ENCODE measurements at places on chromosomes 13 and 19.
A peak's percentile ranks its signal among the peaks of the same experiment; 100 is the strongest.

DNA sequence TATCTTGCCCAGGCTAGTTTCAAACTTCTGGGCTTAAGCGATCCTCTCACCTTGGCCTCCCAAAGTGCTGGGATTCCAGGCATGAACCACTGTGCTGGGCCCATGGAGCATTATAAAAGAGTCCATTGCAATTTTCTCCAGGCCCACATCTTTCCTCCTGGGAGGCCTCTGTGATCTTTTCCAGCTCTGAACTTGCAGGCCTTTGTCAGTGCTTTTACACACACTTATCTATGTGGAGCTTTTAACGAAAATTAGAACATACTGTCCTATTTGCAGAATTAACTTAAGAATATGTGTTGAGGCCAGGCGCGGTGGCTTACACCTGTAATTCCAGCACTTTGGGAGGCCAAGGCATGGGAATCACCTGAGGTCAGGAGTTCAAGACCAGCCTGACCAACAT, 23.9 kb downstream of the TDRD12 start:
- H3K27me3 ChIP-seq = peaks cover 32% of the 10 kb centered on the region
- DNase-seq = no peak
- no peak overlapping the region for H3K27ac ChIP-seq
- peaks cover 2% of the 10 kb centered on the region for H3K4me1 ChIP-seq

- H3K4me3 ChIP-seq = no peak within 1 kb of the TSS
- no peaks in the 10 kb centered on the region for H3K36me3 ChIP-seq
- no peak for DNase-seq
- H3K27me3 ChIP-seq = peaks cover 60% of the 10 kb centered on the region
- peaks cover 3% of the 10 kb centered on the region for H3K4me1 ChIP-seq
- no peak within 1 kb of the TSS for H3K27ac ChIP-seq
Measured at GRCh38 chr19:41755328-41755913, at the start of gene CEACAM6. Gene CEACAM6, plus strand, starts transcription at chr19:41755530. Its CDS starts 109 bp downstream, at chr19:41755639.

DNA sequence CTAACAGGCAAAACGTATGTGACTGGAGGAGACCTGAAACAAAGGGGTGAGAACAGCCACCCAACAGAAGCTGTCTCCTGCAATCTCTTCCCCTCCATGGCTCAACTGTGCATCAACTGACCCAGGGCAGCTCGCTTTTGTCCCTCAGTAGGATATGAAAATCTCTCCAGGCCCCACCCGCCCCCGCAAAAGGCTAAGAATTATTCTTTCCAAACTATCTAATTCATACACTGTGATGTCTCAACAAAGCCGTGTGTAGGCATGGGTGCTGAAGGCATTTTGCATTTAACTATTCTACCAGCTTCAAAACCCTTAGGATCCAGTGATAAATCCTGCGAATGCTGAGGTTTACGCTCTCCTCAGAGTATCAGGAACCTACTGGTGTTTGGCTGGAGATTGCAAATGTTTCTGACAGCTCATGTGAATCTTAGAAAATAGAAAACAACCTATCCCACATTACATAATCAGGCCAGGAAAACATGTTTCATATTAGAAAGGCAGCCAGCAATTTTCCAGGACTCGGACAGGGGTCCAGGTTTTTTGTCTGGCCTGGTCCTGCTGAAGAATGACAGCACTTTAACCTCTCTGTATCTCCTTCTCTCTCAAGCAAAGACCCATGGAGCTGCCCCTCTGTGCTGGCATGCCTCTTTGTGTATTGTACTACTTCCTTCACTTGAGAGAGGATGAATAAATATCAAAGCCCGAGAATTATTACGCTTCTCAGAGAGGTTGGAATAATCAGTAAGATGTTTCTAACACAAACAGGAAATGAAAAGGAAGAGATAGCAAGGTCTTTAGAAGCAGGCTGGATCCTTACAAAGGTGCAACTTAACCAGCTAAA, 17.3 kb downstream of the DHRS12 start:
- no peaks in the 10 kb centered on the region for H3K27me3 ChIP-seq
- no peak overlapping the region for H3K4me3 ChIP-seq
- H3K36me3 ChIP-seq = peaks cover 6% of the 10 kb centered on the region
- DNase-seq = no peak
- H3K4me1 ChIP-seq = peaks cover 12% of the 10 kb centered on the region

GRCh38 chr13:41680900-41681299, 223.6 kb downstream of the RGCC start:
- H3K4me1 ChIP-seq = peaks cover 18% of the 10 kb centered on the region
- H3K27ac ChIP-seq = no peak overlapping the region
- peaks cover 34% of the 10 kb centered on the region for H3K36me3 ChIP-seq

DNA sequence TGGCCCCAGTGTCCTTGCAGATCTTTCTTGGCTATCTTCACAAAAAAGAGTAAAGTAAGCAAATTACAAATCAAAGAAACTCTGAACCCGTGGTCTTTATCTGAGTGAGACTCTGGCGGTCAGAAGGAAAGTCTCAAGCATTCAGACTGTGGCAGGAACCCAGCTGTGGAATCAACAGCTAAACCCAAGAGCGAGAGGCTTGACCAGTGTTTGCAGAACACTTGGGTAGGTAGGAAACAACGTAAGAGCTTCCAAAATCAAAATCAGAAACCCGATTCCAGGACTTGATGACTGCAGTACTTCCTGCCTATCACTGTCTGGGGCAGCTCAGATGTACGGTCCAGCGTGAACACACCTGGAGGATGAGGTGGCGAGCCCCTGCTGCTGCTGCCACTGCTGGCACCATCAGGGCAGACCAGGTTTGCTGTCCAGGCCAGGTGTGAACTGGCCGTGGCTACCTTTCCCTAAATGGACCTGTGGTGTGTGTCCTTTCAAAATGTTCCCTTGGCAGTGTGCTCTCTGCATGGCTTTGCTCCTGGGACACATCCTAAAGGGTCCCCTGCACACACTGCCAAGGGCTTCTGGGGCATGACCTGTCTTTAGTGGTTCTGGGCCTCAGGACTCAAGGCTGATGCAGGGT, 9.5 kb downstream of the TUBA3C start:
- no peaks in the 10 kb centered on the region for H3K36me3 ChIP-seq
- H3K4me3 ChIP-seq = no peak overlapping the region
- no peak for DNase-seq

DNA sequence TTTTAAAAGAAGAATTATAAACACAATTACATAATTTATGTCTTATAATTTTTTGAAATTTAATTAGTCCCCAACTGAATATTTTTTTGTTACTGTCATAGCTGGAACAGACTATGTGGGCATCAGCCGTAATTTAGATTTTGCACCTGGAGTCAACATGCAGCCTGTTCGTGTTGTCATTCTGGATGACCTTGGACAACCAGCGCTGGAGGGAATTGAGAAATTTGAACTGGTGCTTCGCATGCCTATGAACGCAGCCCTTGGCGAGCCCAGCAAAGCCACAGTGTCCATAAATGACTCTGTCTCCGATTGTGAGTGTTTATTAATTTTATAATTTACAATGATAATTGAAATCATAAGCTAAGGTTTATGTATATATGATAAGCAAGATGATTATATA, 142.3 kb downstream of the STOML3 start:
- peaks cover 13% of the 10 kb centered on the region for H3K27me3 ChIP-seq
- no peak overlapping the region for H3K4me3 ChIP-seq
- no peaks in the 10 kb centered on the region for H3K36me3 ChIP-seq
- H3K27ac ChIP-seq = no peak overlapping the region
- DNase-seq = no peak

DNA sequence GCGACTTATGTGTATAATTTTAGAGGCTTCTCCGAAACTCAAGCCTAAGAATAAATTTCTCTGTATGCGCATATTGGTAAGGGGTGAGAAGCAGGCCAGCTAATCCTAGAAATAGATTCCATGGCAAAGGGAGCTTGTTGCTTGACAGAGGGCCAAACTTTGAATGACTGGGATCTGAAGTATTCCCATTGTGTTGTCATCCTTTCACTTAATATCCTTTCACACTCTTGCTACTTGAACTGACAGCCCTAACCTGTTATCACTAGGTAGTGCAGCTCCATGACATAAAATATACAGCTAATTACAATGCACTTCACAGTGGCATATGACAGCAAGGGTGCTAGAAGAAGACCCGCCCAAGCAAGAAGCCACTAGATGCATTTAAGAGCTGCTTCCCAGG, 309.8 kb downstream of the OXGR1 start:
- no peak for DNase-seq
- H3K4me1 ChIP-seq = no peaks in the 10 kb centered on the region
- H3K4me3 ChIP-seq = no peak overlapping the region
- no peaks in the 10 kb centered on the region for H3K36me3 ChIP-seq

GRCh38 chr13:58081301-58081820, 449.8 kb downstream of the PCDH17 start:
- no peak overlapping the region for H3K27ac ChIP-seq
- no peaks in the 10 kb centered on the region for H3K36me3 ChIP-seq
- H3K4me1 ChIP-seq = no peaks in the 10 kb centered on the region
- no peak for DNase-seq
- no peak overlapping the region for H3K4me3 ChIP-seq

DNA sequence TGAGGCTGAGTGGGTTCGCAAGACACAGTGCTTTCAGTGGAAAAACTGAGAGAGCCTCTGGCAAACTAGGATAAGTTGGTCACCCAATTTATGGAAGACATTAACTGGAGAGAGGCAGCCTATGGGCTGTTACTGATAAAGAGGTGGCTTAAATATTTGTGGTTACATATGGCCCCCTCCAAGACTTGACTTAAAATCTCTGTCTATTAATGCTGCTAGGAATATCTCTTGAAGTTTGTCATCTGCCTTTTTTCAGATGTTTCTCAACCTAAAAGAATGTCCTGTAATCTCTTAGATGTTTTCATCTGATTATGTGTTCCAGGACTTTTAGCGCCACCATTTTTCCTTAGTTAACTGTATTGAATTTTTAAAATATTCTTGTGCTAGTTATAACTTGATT, 54.6 kb downstream of the NAA16 start:
- H3K36me3 ChIP-seq = peaks cover 62% of the 10 kb centered on the region
- H3K27me3 ChIP-seq = no peaks in the 10 kb centered on the region
- H3K27ac ChIP-seq = no peak overlapping the region
- no peak for DNase-seq
- no peak overlapping the region for H3K4me3 ChIP-seq

GRCh38 chr13:23888658-23889614, at the start of gene MIPEP:
Gene MIPEP, minus strand, starts transcription at chr13:23889400. Its CDS starts 80 bp downstream, at chr13:23889320.
- DNase-seq = peak; percentile 94
- H3K36me3 ChIP-seq = peaks cover 6% of the 10 kb centered on the region
- peak within 1 kb of the TSS; percentile 86 for H3K4me3 ChIP-seq
- no peaks in the 10 kb centered on the region for H3K27me3 ChIP-seq

- H3K27me3 ChIP-seq = no peaks in the 10 kb centered on the region
- no peak overlapping the region for H3K27ac ChIP-seq
Measured at GRCh38 chr13:61797397-61797796, 381.7 kb upstream of the PCDH20 start.

GRCh38 chr19:47703301-47703700, 9.9 kb upstream of the EHD2 start:
- no peak overlapping the region for H3K27ac ChIP-seq
- H3K4me3 ChIP-seq = no peak overlapping the region
- H3K4me1 ChIP-seq = peaks cover 2% of the 10 kb centered on the region
- DNase-seq = no peak

- H3K27ac ChIP-seq = peak overlapping the region; percentile 30
- H3K4me3 ChIP-seq = no peak overlapping the region
- H3K4me1 ChIP-seq = peaks cover 5% of the 10 kb centered on the region
- DNase-seq = peak; percentile 69
Measured at GRCh38 chr19:3108775-3109174, 14.6 kb downstream of the GNA11 start.

DNA sequence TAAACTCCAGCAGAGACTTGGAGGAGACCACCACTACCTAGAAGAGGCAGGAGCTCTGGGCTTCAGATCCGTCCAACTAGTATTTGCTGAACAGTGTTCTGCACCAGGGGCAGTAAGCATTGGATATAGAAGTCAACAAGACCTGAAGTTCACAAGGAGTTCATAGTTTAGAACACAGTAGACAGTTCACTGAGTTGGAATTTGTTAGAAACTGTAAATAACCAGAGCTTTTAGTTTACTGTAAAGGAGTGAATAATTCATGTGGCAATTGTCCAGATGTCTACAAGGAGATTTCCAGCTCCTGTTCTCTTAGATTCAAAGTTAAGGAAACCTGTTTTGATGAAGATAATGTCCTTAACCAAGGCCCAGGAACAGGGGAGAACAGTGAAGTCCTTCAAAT, 128.9 kb downstream of the COG6 start:
- H3K4me3 ChIP-seq = no peak overlapping the region
- H3K27ac ChIP-seq = no peak overlapping the region
- H3K27me3 ChIP-seq = no peaks in the 10 kb centered on the region

DNA sequence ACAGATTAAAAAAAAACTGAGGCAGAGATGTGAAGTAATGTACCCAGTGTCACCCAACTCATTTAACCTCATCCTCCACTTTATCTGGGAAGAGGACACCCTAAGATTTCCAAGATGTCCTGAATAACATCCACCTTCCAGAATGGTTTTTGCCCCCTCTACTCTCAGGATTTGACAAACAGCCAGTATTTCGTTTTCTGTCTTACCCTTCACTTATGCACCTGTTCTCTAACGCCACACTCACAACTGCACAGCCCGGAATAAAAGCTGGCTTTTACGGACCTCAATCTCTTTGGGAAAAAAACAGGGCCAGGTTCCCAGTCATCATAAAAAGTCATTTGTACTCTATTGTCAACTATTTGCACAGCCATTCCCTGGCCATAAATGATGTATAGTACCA, 21.2 kb upstream of the CEACAM6 start:
- H3K27me3 ChIP-seq = peaks cover 56% of the 10 kb centered on the region
- no peak overlapping the region for H3K4me3 ChIP-seq
- H3K36me3 ChIP-seq = no peaks in the 10 kb centered on the region

DNA sequence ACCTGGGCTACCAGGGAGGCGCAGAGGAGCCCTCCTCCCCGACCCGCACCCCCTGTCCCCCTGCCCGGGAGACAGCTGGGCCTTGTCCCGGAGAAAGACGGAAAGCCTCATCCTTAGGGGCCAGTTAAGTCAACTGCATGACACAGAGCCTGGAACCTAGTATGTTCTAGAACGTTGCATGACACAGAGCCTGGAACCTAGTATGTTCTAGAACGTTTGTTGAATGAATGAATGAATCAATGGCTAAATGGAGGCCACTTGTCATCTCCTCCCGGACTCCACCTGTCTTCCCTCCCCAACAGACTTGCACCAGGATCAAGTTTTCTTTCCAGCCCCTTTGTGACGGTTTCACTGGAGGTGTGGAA, 706 bp downstream of the SERP2 start:
- no peak overlapping the region for H3K27ac ChIP-seq
- no peaks in the 10 kb centered on the region for H3K36me3 ChIP-seq
- peaks cover 30% of the 10 kb centered on the region for H3K27me3 ChIP-seq
- DNase-seq = no peak
- H3K4me1 ChIP-seq = peaks cover 7% of the 10 kb centered on the region

DNA sequence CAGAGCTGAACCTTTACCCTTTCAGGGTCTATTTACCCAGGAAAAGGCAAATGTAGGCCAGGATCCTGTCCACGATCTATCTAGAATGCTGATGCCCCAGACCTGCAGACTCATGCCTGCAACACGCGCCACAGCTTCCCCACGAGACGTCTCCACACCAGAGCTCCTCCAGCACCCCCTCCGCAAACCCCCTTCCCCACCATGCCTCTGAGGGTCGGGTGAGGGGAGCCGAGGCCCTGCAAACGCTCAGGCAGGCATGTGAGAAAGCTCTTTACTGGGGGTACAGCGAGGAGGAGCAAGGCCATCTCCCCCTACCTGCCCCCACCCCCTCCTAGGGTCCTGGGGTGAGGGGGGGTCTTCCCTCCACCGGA, 8.9 kb downstream of the DYRK1B start:
- peaks cover 18% of the 10 kb centered on the region for H3K36me3 ChIP-seq
- no peak for DNase-seq
- peaks cover 10% of the 10 kb centered on the region for H3K4me1 ChIP-seq
- no peaks in the 10 kb centered on the region for H3K27me3 ChIP-seq
- no peak overlapping the region for H3K4me3 ChIP-seq
- H3K27ac ChIP-seq = peak overlapping the region; percentile 55
